ENCODE measurements at places on chromosomes 7 and 10. TPM values are rescaled to one million over a fixed set of nuclear protein-coding genes. Genes with fewer than 3 reads are reported as not detected.
A peak's percentile ranks its signal among the peaks of the same experiment; 100 is the strongest.

Gene SLC39A12
- not detected for total RNA-seq

Gene CPXM2
- not detected for total RNA-seq

Gene SDK1
- total RNA-seq: 0.15 TPM

Gene CYP26C1
- total RNA-seq: not detected

Gene CYP2C8
- not detected for total RNA-seq

DNA sequence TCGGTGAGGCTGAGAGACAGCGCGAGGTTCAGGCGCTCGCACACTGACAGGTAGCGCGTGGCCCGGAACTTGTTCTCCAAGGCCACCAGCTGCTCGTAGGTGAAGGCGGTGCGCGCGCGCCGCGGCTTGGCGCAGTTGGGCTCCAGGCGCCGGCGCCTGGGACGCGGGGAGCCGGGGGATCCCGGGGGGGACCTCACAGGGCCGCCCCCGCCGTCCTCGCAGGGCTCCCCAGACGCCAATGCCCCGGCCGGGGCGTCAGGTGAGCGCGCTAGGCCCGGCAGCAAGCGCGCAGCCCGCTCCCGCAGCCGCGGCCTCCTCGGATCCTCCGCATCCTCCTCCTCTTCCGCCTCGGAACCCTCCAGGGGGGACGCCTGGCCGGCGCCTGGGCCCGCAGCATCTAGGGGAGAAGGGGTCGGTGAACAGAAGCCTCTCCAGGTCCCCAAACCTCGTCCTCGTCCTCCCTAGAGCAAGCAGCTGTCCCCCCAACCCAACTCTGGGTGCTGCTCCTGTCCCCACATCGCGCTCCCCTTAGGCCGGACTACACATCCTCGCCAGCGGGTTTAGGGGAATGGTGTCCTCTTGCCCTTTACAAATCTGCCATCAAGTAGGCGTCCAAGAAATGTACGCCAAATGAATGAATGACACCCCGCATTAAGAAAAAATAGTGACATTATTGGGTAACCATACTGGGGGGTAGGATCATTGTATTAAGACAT lies 1.9 kb downstream of the NKX1-2 start:
- DNase-seq: no peak
- peaks cover 78% of the 10 kb centered on the region for H3K27me3 ChIP-seq
- peaks cover 6% of the 10 kb centered on the region for H3K4me1 ChIP-seq
- no peak overlapping the region for H3K27ac ChIP-seq

Gene DENND2A
- not detected for total RNA-seq

- no peaks in the 10 kb centered on the region for H3K27me3 ChIP-seq
- DNase-seq: no peak
- no peak overlapping the region for H3K27ac ChIP-seq
- no peak overlapping the region for H3K4me3 ChIP-seq
Measured at GRCh38 chr10:50456719-50457118, 167.0 kb downstream of the SGMS1 start.

Gene UBTD1
- 1.8 TPM for total RNA-seq

Gene OR6V1
- total RNA-seq: not detected

Gene CDH23
- total RNA-seq: 0.57 TPM

Gene NOBOX
- not detected for total RNA-seq

- no peaks in the 10 kb centered on the region for H3K36me3 ChIP-seq
- no peak overlapping the region for H3K4me3 ChIP-seq
- DNase-seq: no peak
Measured at GRCh38 chr10:51321980-51322379, 247.7 kb downstream of the PRKG1 start.

Gene CDK5
- total RNA-seq: 24.9 TPM

Gene SUN3
- total RNA-seq: not detected

- H3K27ac ChIP-seq: no peak overlapping the region
- no peak for DNase-seq
- H3K27me3 ChIP-seq: no peaks in the 10 kb centered on the region
Measured at GRCh38 chr10:48667960-48668590, 16.6 kb upstream of the WDFY4 start.

- no peaks in the 10 kb centered on the region for H3K36me3 ChIP-seq
- no peak overlapping the region for H3K27ac ChIP-seq
- peaks cover 7% of the 10 kb centered on the region for H3K27me3 ChIP-seq
- H3K4me3 ChIP-seq: no peak overlapping the region
- H3K4me1 ChIP-seq: no peaks in the 10 kb centered on the region
- no peak for DNase-seq
Measured at GRCh38 chr7:155944901-155945300, 132.6 kb upstream of the SHH start.

- H3K27ac ChIP-seq: no peak overlapping the region
- H3K4me3 ChIP-seq: no peak overlapping the region
- H3K27me3 ChIP-seq: no peaks in the 10 kb centered on the region
- no peaks in the 10 kb centered on the region for H3K4me1 ChIP-seq
- no peaks in the 10 kb centered on the region for H3K36me3 ChIP-seq
Measured at GRCh38 chr10:20890491-20891337, 6.4 kb downstream of the NEBL start.

DNA sequence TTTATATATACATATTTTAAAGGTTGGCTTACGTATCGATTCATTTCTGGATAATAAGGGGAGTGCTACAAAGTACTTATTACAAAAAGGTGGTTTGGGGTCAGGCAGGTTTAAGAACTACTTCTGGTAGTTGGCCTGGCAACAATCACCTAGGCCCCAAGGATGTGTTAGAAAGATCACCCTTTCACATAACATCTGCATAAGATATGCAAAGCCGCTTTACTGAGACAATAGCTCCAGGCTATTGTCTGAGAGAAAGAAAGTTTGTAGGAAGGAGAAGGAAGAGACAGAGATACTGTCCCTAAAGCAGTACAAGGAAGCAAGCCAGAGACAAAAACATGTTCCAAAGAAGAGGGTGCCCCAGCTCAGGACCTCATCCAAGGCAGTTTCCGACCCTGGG lies 6.2 kb downstream of the PAXIP1 start:
- peaks cover 9% of the 10 kb centered on the region for H3K4me1 ChIP-seq
- H3K27ac ChIP-seq: no peak overlapping the region
- H3K36me3 ChIP-seq: peaks cover 28% of the 10 kb centered on the region

DNA sequence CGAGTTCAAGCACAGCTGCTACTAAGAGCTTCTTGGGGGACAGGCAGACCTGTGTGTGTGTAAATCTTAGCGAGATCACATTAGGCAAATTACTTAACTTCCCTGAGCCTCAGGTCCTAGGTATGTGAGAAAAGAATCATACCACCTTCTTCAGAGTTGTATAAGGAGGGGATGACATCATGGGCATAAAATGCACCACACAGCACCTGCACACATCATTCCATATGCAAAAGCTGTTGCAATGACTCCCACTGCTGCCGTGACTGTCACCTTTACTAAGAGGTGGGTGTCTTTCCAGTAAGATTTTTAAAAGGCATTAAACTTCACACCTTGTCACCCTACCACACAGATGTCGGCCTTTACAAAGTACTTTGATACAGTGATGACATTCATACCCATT lies 146.0 kb downstream of the FANK1 start:
- DNase-seq: no peak
- no peaks in the 10 kb centered on the region for H3K36me3 ChIP-seq
- peaks cover 10% of the 10 kb centered on the region for H3K4me1 ChIP-seq
- peak overlapping the region; percentile 78 for H3K27ac ChIP-seq
- peak overlapping the region; percentile 39 for H3K4me3 ChIP-seq
- H3K27me3 ChIP-seq: no peaks in the 10 kb centered on the region

DNA sequence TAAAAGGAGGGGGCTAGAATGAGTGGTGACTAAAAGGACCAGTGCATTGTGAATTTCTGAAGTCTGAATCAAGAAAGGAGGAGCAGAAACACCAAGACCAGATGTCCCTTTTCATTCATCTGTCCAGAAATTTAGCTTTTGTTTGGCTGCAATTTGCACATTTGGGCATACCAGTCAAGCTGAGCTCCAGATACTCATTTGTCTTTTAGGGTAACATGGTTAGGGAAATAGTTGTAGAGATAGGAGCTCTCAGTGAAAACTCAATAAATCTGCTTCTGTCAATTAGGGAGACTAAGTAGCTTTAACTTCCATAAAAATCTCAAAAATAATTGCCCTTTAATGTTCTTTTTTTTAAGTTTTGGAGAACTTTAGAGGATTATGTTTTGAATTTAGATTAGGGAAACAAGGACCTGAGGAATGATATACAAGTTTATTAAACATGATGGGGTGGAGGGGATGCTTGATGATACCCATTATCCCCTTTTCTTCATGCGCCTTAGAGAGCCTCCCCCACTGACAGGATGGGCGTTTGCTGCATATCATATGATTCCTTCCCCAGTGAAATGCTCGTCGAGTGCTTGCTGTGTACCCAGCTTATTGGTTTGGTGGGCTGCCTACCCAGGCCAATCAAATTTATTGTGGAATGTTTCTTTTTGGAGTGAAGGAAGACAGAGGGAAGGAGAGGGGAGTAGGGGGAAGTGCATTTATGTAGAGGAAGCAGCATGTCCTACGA lies 50.7 kb upstream of the RPA3 start:
- H3K4me3 ChIP-seq: no peak overlapping the region
- H3K4me1 ChIP-seq: peaks cover 33% of the 10 kb centered on the region
- DNase-seq: no peak
- H3K36me3 ChIP-seq: no peaks in the 10 kb centered on the region

DNA sequence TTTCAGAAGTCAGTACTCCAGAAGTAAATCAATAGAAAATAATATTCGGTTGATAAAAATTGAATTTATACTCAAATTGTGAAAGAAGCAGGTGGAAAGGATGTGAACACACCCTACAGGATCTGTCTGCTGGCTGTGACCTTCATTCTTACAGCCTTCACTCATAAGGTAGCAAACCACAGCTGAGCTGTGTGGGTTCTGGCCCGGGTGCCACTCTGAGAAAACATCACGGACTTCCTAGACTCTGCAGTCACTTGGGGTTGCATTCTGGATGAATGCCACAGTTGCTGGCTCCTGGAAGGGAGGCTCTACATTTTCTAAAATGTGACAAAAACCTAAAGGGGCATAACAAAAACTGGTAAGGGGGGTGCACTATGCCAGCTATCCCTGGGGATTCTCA lies 36.0 kb upstream of the ABLIM1 start:
- H3K4me3 ChIP-seq: no peak overlapping the region
- no peak overlapping the region for H3K27ac ChIP-seq
- DNase-seq: no peak
- H3K36me3 ChIP-seq: no peaks in the 10 kb centered on the region

DNA sequence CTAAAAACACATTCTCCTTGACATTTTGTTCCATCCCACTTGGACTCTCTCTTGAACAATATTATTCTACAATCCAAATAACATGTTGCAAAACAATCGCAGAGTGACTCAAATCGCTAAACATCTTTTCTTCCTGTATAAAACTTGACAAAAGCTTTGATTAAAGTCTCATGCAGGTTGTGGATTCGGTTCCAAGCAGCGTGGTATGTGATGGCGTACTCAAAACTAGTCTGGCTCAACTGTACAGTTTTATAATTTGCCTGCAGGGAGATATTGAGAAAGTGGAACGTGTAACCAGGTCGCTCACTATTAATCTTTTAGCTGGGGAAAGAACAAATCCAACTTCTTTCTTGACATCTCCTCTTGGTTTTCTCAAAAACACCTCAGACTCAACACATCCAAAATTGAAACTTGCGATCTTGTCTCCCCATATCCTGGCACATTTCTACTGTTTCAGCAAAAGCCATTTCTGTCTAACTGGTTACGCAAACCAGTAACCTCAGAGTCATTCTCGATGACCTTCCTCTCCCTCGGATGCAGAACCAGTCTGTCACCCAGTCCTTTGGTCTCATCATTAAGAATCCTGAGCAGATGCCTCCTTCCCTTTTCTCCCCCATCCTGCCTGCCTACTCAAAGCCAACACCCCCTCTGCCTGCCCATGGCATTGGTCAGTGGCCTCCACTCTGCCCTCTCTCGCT lies 100.1 kb downstream of the CACNB2 start:
- no peak overlapping the region for H3K4me3 ChIP-seq
- H3K27ac ChIP-seq: no peak overlapping the region
- no peaks in the 10 kb centered on the region for H3K4me1 ChIP-seq
- no peaks in the 10 kb centered on the region for H3K36me3 ChIP-seq
- H3K27me3 ChIP-seq: peaks cover 2% of the 10 kb centered on the region

DNA sequence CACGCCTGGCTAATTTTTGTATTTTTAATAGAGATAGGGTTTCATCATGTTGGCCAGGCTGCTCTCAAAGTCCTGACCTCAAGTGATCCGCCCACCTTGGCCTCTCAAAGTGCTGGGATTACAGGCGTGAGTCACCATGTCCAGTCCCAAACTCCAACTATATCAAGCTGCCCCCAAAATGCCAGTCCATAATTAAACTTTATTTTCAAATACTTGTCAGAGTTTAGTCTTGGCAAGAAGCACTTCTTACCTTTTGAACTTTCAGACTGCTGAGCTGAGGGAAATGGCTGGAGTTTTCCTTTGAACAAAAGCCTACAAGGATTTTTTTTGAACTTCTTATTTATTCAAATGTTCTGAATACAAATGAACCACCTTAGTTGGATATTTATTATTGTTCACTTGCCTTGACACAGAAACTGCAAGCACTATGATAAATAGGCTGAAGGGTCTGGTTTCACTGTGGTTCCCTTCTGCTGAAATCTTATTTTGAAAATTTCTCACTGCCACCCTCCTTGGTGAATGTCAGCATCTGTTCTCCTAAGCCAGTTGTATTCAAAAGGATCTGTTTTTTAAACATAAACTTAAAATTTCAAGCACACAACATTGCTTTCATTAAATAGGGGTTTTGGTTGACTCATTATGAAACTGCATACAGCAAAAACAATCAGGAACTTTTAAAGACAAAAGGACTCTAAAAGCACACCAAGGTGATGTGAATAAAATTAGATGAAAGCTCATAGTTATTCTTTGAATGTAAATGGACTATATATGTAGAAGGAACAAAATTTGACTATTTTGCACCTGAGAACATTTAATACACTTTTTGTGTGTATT lies 101.7 kb upstream of the SLC26A5 start:
- DNase-seq: no peak
- H3K4me1 ChIP-seq: no peaks in the 10 kb centered on the region
- H3K27me3 ChIP-seq: peaks cover 7% of the 10 kb centered on the region
- H3K27ac ChIP-seq: no peak overlapping the region
- H3K4me3 ChIP-seq: no peak overlapping the region

- H3K36me3 ChIP-seq: no peaks in the 10 kb centered on the region
- no peak overlapping the region for H3K4me3 ChIP-seq
- H3K27ac ChIP-seq: peak overlapping the region; percentile 30
- peaks cover 63% of the 10 kb centered on the region for H3K27me3 ChIP-seq
- peak; percentile 44 for DNase-seq
Measured at GRCh38 chr10:101161494-101162299, 30.6 kb downstream of the TLX1 start.

DNA sequence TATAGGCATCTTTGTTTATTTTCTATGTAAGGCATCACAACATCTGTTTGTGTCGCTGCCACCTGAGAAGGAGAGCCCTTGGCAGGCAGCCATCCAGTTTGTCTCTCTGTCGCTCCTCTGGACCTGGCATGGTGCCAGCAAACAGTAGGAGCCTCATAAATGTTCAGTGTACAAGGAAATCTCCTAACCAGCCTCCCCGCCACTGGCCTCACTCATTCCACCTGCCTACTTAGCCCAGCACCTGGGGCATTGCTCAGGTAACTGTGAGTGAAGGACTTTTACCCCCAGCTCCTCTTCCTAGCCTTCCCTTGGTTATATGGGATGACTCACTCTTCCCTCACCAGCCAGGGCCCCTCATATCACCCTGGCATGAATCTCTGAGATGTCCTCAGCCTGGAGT lies 61.7 kb upstream of the NPTX2 start:
- H3K4me1 ChIP-seq: no peaks in the 10 kb centered on the region
- no peak overlapping the region for H3K27ac ChIP-seq
- no peaks in the 10 kb centered on the region for H3K27me3 ChIP-seq
- DNase-seq: no peak
- no peak overlapping the region for H3K4me3 ChIP-seq

Data from activated T-helper 1 cell treated with anti-CD3 and anti-CD28 coated beads, Interleukin-12 subunit alpha, Interleukin-12 subunit beta, Interleukin-2, Interleukin-4 antibody, amounts not matched to agents 30 ng/mL and 10 ng/mL and 1 ng/mL, durations not matched to agents 14 hours and 24 hours and 36 hours (primary cell).